ENCODE measurements at places on chromosomes 5 and 9.
A peak's percentile ranks its signal among the peaks of the same experiment; 100 is the strongest.

DNA sequence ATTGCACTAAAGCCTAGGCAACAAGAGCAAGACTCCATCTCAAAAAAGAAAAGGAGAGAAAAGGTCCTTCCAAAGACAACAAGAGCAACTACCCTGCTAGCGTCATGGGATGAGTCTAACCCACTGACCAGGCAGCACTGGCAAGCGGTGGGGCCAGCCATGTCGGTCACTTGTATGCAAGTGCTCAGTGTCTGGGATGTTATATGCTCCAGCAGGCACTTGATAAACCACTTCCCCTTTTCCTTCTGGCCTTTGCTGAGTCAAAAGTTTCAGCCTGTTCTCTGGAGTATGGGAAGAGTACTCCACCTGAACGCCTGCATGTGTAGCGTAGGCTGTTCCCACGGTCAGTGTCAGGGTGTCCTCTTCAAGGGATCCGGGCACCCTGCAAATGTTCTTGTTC lies 9.2 kb upstream of the MXD3 start:
- no peak for DNase-seq

DNA sequence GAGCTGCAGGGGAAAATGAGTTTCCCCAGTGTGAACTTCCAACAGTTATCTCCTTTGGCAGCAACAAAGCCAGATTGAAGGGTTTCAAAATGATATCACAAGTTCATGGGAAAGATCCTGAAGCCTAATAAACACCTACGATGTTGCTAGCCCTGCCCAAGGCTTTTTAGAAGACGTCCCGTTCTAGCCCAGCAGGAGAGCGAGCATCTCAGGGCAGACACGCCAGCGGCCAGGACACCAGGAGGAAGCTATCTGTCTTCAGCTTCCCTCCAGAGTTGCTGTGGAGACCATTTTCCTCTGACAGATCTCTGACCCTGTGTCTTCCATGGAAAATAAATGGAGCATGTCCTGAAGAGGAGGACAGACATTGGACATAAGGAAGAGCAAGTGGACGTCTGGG lies 98.4 kb downstream of the FBXO38 start:
- DNase-seq, result no peak

DNA sequence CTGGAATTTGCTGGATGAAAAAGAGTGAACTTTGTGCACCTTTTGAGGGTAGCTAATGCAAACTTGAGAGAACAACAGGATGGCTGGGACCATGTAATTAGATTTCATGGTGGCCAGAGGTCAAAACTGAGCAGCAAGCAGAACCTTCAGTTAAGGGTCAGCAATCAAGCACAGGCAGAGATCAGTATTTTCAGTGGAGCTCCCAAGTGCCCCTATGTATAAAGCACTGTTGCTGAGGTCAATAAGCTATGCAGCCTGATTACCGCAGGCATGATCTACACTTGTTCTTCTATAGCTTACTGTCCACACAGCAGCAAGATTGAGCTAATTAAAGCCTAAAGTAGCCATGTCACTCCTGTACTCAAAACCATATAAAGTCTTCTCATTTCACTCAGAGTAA lies 62.1 kb upstream of the TMC1 start:
- no peak for DNase-seq

DNA sequence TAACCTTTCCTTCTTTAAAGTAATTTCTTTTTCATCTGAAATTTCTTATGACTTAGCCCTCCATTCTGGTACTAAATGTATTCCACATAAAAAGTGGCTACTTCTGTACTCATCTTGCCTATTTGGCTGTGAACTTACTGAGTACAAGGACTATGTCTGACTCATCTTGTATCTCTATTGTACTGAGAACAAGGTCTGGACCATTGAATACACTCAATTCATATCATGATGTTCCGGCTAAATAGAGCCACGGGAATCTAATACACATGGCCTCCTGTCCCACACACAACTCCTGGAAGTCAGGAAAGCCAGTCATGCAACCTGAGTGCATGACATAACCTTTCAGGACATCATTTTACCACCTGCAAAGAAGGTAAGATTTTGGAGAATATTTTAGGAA lies 203.9 kb downstream of the PLK2 start:
- DNase-seq, result no peak

DNA sequence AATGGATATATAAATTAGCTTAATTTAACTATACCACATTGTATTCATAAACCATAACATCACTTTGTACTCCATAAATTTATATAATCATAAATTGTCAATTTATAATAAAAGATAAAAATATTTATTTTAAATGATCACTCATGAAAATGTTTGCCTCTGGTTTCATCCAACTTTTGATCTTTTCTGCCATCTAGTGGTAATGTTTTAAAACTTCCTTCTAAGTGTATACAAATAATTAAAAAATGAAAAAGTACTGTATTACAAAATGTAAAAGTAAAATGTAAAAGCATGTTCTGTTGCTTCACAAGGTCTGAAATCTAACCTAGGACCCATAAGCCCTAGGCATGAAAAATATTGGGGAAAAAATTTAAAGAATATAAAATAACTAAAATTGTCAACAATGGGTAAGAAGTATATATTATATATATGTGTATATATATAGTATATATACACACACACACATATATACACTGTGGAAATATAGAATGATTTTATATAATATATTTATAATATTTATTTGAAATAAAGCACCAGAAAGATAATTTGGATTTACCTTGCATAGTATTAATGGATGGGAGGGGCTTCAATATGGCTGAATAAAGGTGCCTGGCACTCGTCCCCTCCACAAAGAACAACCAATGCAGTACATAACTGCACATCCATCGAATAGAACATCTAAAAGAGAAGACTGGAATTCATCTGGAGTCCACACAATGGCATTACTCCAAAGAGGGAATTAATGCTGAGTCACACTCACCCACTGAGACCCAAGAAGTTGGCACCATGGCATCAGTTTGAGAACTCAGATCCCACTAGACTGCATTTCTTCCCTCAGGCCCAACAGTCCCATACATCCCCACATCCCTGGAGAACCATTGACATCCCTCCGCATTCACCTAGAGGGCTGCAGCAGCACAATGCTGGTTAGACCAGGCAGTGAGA lies 32.5 kb downstream of the ANXA1 start:
- peak; percentile 44 for DNase-seq

DNA sequence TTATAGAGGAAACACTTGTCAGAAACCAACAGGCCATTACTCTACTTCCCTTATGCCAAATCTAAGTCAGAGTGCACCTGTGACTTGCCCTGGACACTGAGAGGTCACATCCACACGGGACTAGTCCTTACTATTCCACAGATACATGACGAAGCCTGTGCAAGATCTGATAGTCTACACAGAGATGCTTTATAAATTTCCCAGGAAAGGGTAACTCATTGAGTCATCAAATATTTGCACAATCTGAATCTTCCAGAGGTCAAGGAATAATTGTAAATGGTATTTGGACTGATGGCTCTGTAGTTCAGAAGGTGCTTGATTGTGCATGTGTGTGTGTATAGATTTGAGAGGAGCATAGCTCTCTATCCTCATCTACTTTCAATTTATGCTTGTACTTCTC lies 55.2 kb upstream of the JAK2 start:
- DNase-seq, result no peak

Measured in NCI-H1436 (cell line).